WTC11 (cell line): ENCODE measurements at places on chromosomes 5 and 9.

GRCh38 chr9:70488793-70489105, 74.3 kb upstream of the KLF9 start:
- no peak for DNase-seq

- no peak for DNase-seq
These were observed 521.7 kb upstream of the CLINT1 start for GRCh38 chr5:158380661-158381060.

- peak; percentile 96 for DNase-seq
These were observed at the start of gene GLE1 for GRCh38 chr9:128504485-128505413. TSS of gene GLE1 (plus strand) at chr9:128504719. CDS start at chr9:128504806, 87 bp downstream.

DNA sequence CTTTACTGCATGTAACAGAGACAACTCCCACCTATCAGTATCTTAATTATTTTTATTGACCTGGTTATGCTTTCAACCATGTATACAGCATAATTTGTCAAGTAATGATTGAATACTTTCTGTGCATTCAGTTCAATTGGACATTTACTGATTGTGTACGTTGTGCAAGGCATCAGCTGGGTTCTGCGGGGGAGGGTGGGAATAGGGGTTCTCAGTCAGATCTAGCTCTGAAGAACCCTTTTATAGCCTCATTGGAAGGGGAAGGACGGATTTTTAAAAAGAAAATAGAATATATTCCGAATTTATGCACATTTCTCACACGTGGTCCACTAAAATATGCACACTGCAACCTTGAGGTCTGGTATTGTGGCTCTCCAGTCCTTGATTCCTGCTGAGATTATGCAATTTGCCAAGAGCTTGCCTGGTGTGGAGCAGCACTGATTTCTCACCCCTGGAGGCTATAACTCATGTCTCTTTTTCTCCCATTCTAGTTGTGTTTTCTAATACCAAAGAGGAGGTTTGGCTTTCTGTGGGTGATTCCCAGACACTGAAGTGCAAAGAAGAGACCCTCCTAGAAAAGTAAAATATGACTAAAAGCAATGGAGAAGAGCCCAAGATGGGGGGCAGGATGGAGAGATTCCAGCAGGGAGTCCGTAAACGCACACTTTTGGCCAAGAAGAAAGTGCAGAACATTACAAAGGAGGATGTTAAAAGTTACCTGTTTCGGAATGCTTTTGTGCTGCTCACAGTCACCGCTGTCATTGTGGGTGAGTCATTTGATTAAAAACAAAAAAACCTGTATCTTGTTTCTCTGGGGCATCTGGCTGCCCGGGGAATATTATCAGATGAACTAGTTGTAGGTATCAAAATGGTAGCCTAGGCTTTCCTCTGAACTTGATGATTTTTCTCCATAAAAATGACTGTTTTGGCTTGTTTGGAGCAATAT, 1.7 kb downstream of the SLC1A3 start:
- DNase-seq: no peak

GRCh38 chr9:86519066-86519615, 164.9 kb upstream of the TUT7 start:
- no peak for DNase-seq

DNA sequence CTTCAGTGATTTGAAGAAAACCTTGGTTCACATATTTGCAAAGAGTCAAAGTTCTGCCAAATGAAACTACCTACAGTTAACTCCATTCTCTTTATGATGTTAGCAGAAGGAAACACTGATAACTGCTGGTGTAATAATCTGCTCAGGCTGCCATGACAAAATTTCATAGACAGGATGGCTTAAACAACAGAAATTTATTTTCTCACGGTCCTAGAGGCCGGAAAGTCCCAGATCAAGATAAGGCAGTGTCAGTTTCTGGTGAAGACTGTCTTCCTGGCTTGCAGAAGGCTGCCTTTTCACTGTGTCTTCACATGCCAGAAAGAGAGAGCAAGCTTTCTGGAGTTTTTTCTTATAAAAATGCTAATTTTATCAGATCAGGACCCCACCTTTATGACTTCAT, 102.4 kb upstream of the PARP8 start:
- DNase-seq: no peak

GRCh38 chr9:75604661-75605060, 285.8 kb upstream of the PCSK5 start:
- DNase-seq: no peak

- DNase-seq: no peak
These were observed 70.3 kb downstream of the DAB2IP start for GRCh38 chr9:121721770-121722169.
